Effector CD4-positive, alpha-beta T cell (primary cell): ENCODE measurements at places on chromosomes 7 and 10.

GRCh38 chr7:101575721-101576120 lies 53.4 kb downstream of the MYL10 start:
- DNase-seq, result no peak

- DNase-seq, result no peak
Observed at GRCh38 chr10:81219758-81220157, 655.2 kb upstream of the NRG3 start.

DNA sequence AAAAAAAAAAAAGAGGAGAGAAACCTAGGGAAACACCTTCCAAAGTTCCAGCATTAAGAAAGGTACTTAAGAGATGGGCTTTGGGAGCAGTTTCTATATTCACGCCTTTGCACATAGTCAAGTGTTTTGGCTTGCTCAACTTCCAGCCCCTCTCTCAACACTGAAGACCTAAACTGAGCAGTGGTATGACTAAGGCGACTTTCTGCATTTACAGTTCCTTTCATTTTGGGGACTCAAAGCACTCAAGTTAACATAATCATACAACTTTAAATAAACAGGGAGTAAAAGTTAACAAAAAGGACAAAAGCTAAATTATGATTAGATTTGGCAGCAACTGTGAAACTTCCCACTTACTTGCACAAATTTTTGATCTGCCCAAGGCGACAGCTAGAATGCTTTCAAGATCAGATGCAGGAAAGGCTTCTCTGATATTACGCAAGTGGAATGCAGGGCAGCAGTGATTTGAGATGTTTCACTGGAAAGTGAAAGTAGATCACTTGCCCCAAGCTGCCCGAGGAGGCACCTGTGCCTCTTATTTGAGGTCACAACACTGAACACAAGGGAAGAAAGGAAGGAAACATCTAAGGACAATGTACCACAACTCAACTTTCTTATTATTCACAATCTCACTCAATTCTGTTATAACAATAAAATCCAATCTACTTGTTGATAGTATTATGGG lies 199.5 kb downstream of the SKAP2 start:
- DNase-seq, result no peak

- DNase-seq, result no peak
Observed at GRCh38 chr7:72538856-72539255, 126.7 kb upstream of the CALN1 start.

GRCh38 chr7:105046414-105046813 lies 32.4 kb downstream of the KMT2E start:
- no peak for DNase-seq

DNA sequence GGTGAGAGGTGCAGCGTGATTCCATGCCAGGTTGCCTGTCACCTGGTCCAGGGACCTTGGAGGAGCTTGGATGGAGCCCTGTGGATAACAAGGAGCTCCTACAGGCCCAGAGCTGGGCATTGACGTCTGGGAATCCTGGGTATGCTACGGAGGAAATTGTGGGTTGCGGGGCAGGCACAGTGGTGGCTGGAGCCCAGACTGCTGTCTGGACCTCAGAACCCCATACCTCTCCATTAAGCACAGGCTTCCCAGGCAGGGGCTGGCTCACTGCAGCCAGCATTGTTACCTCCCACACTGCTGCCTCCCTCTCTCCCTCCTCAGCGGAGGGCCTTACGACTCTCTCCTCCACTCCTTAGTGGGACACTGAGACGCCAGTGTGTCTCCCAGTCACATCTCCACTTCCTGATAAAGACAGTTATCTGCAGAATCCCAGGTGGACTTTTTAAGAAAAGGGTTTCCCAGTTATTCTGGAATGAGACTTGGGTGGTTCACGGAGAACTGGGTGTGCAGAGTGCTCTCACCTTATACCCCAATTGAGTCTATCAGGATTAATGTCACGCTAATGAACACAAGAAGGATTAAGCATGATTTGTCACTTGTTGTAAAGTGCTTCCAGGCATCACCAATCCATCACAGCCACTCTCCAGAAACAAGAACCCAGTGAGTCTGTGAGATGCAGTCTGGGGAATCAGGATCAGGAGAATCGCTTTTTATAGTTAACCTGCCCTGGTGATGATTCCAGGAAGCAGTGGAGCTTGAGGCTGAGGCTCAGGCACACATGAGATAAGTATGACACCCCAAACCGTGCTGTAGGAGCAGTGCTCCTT lies 309.4 kb downstream of the RPS24 start:
- DNase-seq, result no peak

- no peak for DNase-seq
Observed at GRCh38 chr7:30595436-30596013, 847 bp downstream of the GARS1 start.

DNA sequence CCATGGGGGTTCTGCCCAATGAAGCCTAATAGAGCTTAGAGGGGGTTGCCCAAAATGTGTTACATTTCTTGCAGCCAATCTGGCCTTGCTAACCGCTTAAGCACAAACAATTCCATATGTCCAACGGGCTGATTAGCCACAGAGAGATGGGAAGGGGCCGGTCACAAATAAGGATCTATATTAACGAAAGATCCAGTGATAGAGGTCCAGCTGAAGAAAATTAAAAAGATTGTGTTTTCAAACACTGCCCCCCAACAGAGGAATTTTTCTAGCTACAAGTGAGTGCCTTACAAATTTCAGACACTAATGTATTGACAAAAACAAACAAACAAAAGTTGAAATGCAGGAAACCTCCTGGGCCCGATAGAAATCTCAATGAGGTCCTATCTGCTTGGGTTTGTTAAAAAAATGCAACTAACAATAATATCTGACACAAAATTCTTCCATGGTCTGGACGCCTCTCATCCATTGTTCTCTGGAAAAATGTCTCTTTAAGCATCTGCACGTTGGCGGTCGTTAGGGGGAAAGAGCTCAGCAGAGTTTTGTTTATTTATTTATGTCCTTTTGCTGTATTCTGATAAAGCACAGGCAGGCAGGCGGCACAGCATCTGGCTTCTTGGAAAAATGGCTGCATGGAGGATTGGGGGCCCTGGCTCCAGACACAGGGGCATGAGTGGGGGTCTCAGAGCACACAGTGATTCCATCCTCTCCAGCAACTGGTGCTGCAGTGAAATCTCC lies 402.0 kb downstream of the RPS24 start:
- no peak for DNase-seq

DNA sequence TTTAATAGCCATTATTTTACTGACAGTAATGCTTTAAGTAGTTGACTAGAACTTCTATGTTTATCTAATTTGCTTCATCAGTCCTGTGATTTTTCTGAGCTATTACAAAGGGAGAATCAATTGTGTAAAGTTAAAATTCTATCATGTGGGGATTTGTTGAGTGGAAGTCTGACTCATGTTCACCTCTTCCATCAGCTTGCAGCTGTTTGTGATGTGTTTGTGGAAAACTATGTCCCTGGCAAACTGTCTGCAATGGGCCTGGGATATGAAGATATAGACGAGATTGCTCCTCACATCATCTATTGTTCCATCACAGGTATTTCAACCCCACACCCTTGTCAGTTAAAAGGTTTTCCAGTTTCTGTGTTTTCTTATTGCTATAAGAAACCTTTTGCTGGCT lies 59.9 kb downstream of the SUGCT start:
- DNase-seq, result no peak
